ENCODE measurements at places on chromosomes 3 and 15. TPM values are rescaled to one million over a fixed set of nuclear protein-coding genes. Genes with fewer than 3 reads are reported as not detected.

ROBO2 gene
- not detected for total RNA-seq

CCDC54 gene
- not detected for total RNA-seq

STRC gene
- total RNA-seq: 1.0 TPM

GP5 gene
- 0.22 TPM for total RNA-seq

MYL3 gene
- total RNA-seq: not detected

CCDC33 gene
- total RNA-seq: not detected

ALDH1L1 gene
- not detected for total RNA-seq

LRRC2 gene
- total RNA-seq: not detected

CATSPER2 gene
- 17.2 TPM for total RNA-seq

SHQ1 gene
- total RNA-seq: 32.0 TPM

SNX22 gene
- total RNA-seq: 43.0 TPM

GCNT3 gene
- total RNA-seq: not detected
